ENCODE measurements at places on chromosomes 11 and 22.

- no peak for DNase-seq
Observed at GRCh38 chr11:57406337-57406904, 16.0 kb upstream of the PRG2 start.

DNA sequence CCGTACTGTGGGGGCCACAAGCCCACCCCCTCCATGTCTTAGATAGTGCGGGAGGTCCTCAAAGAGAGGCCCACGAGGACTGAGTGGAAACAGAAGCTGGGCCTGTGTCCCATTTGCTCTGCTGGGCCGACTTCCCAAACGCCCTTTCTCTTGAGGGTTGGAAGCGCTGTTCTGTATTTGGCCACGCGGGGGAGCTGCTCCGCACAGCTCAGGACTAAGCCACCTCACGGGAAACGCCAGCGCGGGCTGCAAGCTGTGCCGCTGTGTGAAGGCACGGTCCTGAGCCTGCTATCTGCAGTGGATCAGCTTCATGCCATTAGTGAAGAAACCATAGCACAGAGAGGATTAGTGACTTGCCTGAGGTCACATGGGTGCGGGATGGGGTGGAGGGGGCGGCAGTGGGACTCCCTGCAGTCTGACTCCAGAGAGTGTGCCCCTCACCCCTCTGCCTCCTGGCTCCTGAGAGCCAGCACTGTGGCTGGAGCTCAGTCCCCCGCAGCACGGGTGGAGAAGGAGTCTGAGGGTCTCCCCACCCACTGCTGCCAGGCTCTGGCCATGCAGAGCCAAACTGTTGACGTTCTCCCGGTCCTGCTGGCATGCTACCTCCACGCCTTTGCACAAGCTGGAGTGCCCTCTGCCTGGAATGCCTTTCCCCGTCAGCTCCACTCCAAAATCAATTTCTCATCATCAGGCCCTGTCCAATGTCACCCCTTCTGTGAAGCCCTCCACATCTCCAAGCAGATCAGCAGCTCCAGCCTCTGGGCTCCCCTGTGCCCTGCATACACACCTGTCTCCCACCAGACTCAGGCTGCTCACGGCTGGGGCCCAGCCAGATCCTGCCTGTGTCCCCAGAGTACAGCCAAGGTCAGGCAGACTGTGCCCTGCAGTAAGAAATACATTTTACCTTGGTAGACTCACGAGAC is 51.5 kb upstream of the LRRC32 start:
- peak; percentile 30 for DNase-seq

DNA sequence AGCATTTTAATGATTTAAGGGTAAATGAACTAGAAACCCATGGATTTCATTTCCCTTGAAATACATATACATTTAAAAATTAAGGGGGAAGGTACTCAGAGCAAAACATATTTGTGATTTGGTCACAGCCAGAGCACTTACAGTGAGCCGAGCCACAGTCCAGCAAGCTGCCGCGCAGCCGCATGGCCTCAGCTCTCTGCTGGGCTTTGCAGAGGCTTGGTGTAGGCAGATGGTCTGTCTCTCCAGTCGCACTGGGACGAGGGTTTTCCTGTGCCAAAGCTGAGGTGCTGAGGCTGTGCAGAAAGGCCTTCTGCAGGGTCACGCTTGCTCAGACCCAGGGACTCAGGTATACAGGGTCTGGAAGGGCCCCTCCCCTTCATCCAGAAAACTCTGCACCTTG is 367.3 kb downstream of the OPCML start:
- DNase-seq, result no peak

- no peak for DNase-seq
Observed at GRCh38 chr11:66331542-66332370, 4.5 kb downstream of the RIN1 start.

- no peak for DNase-seq
Observed at GRCh38 chr22:38832005-38832978, 11.5 kb downstream of the NPTXR start.

GRCh38 chr11:77089004-77089545 is 13.6 kb upstream of the OMP start:
- DNase-seq, result no peak
